Liver (tissue), 10 donors: ENCODE measurements at places on chromosomes 1 and 21.

GRCh38 chr1:52102336-52103013, 39.4 kb upstream of the ZFYVE9 start:
- DNase-seq: no peak

DNA sequence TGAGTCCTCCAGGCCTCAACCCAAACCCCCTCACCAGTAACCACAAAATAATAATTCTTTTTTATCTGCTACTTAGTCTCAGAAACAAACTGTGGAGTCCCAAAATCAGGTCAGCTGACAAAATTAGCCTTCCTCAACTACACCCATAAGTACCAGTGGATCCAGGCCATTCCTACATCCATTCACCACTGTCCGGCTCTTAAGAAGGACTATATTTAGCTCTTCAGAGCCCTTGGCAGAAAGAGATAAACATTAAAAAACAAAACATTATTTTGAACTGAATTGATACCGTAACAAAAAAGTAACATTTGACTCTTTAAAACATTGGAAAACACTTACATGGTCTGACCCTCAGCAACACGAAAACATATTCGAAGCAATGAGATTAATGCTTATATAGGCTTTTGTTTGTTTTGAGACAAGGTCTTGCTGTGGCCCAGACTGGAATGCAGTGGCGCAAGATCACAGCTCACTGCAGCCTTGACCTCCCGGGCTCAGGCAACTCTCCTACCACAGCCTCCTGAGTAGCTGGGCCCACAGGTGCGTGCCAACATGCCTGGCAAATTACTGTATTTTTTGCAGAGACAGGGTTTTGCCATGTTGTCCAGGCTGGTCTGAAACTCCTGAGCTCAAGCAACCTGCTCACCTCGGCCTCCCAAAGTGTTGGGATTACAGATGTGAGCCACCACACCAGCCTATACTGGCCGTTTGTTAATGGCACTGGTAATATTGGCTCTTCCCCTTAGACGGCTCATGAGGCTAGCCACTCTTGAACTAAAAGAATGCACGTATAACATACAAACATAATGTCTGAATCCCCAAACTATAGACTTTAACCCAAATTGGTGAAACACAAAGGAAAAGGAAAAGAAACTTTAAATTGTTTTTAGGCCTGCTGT, 330.7 kb downstream of the SMYD3 start:
- no peak for DNase-seq

- DNase-seq: no peak
Measured at GRCh38 chr1:234369033-234369430, 4.2 kb upstream of the COA6 start.

GRCh38 chr1:47569681-47570470, 132.0 kb downstream of the FOXD2 start:
- no peak for DNase-seq

GRCh38 chr1:84370266-84370665, 28.0 kb upstream of the DNASE2B start:
- DNase-seq: no peak

DNA sequence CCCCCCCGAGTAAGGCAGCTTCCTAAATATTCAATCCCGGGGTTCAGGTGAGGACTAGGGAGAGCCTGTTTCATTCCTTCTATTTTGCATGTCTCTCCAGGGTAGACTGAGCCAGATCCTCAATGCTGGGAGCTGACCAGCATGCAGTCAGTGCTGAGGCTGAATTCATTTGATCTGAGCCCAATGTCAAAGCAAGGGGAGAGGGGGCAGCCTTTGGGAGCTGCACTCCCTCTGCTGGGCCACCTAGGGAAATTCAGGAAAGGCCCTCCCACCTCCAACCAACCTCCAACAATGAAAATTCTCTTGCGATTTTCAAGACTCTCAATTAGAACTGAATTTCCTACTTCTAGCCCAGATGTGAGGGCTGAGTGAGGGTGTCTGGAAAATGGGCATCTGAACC, 371.2 kb downstream of the NPHP4 start:
- DNase-seq: no peak
